Thoracic aorta (tissue), 2 donors: ENCODE measurements at places on chromosomes 6 and 20.

DNA sequence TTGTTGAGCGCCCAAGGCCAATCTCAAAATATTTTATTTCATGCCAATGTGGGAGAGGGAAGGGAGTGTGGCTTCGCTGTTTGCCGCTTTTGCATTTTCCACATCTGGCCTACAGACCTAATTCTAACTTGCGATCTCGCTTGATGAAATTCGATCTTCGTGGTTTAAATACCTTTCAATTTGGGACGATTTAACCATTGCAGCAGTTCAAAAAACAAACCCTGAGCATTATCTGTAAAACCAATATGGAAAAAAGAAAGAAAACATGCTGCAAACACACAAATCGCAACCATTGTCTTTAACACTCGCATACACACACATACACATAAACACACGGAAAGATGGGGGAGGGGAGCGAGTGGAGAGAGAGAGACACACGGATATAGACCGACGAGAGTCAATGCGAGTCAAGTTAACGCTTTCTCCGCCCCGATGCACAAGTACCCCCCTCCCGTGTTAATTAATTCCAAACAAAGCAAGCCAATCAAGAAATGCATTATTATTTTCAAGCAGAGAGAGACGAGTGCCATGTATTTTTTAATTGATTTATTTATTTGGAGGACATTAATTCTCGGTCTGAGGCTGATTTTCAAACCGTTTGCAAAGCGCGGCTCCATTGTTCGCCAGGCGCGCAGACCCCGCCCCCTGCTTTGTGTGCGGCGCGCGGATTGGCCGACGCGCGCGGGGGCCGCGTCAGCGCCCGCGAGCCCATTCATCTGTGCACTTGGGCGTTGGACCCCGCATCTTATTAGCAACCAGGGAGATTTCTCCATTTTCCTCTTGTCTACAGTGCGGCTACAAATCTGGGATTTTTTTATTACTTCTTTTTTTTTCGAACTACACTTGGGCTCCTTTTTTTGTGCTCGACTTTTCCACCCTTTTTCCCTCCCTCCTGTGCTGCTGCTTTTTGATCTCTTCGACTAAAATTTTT is at the start of gene MARCKS:
Gene MARCKS (plus strand): TSS at position 721 of the 931 bp plus-strand sequence. CDS start 401 bp downstream, outside the sequence.
- no peak for DNase-seq

- DNase-seq, result no peak
Measured at GRCh38 chr6:53494076-53494475, 50.8 kb downstream of the GCLC start.

GRCh38 chr6:83429857-83430610 is 817 bp downstream of the ME1 start:
- no peak for DNase-seq

GRCh38 chr6:45031601-45032000 is 296.5 kb upstream of the RUNX2 start:
- no peak for DNase-seq

DNA sequence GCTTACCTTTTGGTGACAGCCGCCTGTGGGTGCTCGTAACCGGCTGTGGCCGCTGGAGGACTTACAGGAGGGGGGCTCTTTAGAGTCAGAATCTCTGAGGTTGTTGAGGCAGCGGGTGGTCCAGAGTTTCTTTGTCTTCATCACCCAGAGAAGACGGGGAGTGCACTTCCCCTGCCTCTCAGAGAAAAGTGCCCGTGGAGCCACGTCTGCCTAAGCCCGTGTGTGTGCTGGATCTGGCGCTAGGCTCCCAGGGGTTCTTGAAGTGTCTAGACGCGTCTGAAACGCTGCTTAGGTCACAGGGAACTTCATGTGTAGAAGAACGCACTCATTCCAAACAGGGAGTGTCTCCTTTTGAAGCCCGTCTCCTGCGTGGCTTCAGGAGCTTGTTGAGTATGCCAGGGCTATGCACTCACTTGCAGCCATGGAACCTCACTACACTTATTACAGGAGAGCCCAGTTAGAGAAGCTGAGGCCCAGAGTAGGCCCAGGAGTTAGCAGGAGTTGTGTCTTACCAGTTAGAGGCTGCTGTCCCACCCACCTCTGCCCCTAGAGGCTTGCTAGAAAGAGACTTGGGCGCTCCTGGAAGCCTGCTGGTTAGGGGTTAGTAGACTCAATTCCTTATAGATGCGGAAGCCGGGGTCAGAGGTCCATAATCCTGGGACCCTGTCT is 1.3 kb downstream of the LSM14B start:
- DNase-seq, result no peak

GRCh38 chr6:10048370-10049297 is 366.2 kb downstream of the TFAP2A start:
- no peak for DNase-seq

DNA sequence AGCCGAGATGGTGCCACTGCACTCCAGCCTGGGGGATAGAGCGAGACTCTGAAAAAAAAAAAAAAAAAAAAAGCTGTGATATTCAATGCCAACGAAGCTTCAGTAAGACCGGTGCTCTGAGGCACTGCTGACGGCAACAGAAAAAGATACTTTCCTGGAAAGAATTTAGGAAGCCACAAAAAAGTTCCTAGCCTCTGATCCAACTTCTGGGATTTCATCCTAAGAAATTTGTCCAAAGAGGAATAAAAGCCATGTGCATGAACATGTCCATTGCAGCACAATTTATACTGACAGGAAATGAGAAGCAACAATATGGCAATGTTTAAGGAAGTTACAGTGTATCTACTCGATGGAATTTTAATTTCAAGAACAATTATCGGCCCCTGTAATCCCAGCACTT is 24.5 kb upstream of the CARMIL1 start:
- DNase-seq, result no peak

GRCh38 chr6:27777614-27778355 is 134.4 kb downstream of the OR2B2 start:
- DNase-seq, result no peak

- DNase-seq, result no peak
Measured at GRCh38 chr6:15389765-15390723, 144.2 kb downstream of the JARID2 start.

- no peak for DNase-seq
Measured at GRCh38 chr20:63295018-63295417, 2.0 kb downstream of the COL20A1 start.
